ENCODE measurements at places on chromosomes 11 and 22.

- DNase-seq = no peak
Observed at GRCh38 chr11:68002575-68002937, 1.3 kb downstream of the UNC93B1 start.

DNA sequence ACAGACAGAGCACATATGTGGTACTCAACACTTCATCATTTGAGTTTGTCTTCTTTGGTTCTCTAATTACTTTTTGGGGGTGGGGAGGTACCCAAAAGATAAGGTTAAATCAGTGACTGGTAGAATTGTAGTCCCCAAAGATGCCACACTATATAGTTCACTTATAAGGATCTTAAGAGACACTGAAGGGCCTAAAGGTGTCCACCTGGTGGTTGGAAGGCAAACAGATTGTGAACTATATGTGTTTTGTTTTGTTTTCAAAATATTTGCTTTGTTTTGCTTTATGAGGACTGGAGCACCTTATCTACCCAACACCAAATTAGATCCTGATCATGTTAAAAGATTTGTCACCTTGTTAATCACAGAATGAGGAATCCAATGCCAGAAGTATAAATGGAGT lies 136.1 kb downstream of the DCDC1 start:
- no peak for DNase-seq

GRCh38 chr11:77886401-77886800 lies 65.5 kb downstream of the AAMDC start:
- no peak for DNase-seq

DNA sequence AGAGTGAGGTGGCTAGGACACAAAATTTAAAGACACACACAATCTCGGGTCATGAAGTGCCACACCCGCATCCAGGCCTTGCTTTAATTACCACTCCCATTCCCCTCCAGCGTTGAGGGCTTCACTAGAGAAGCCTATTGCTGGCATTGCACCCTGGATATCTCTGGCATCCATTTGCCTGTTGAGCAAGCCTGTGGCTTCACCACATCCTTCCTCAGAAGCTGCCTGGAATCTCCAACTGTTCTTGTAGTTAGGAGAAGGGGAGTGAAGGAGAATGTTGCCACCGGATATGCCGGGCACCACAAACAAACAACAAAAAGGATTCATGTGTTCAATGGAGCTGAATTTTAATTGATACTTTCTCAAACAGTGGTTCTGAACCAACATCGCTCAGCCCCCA lies 34.4 kb upstream of the RCN1 start:
- no peak for DNase-seq

DNA sequence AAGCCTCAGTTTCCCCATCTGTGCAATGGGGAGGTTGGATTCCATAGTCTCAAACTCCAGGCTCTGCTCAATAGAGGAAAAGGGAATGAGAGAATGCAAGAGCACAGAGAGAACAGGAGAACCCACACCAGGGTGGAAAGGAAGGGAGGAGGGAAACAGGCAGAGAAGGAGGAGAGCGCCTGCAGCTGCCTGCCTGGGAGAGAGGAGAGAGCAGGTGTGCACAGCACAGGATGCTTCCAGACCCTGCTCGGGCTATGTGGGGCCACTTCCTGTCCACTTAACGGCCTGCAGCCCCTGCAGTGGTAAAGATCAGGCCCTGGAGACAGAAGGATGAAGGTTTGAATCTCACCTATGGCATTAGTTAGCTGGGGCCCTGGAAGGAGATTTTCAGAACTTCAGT lies 12.3 kb downstream of the LRRC32 start:
- DNase-seq = no peak

DNA sequence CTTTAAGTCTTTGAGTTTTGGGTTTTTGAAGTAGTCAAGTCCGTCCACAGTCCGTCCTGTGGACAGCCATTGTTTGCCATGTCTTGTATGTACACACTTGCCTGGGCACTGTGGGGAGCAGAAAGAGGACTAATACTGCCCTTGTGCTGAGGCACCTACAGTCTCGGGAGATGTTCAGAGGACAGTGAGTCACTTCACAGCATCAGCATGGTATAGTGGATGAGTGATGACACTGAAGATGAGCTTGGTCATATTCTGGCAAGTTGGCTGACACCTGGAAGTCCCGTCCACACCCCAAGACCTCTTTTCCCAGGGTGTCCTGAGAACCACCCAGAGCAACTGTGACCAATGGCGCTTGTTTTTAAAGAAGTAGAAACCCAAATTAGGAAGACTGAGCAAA lies 29.2 kb downstream of the NF2 start:
- DNase-seq = no peak

GRCh38 chr11:118703563-118704106 lies 24.2 kb upstream of the TREH start:
- DNase-seq = no peak

GRCh38 chr11:33777906-33778305 lies 3.6 kb upstream of the FBXO3 start:
- no peak for DNase-seq

DNA sequence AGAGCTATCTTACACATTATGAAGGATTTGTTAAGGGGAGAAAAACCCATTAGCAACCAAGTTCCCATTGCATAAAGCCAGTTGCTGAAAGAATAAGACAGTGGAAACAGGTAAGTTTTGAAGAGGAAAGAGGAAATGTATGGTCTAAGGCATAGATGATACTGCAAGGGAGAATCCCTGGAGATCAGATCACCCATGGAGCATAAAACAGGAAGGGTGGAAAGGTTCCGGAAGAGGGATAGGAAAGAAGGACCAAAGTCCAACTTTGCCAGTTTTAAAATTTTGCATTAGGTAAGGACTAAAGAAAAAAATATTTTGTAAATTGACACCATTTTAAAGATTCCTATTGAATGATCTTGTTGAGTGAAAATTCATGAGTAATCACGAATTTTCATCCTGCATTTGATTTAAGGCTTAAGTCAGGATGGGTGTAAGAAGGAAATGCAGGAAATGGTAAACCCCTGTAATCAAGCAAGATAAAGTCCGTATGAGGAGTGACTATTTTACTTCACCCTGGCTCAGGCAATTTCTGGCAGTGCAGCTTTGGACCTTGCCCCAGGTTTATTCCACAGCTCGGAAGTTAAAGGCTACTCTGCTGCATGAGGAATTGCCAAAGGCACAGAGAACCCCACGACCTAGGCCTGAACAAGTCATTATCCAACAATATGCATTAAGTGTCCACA lies 70.9 kb downstream of the CCDC34 start:
- DNase-seq = no peak

GRCh38 chr22:22520667-22521602 lies 865 bp upstream of the ZNF280A start:
- no peak for DNase-seq

DNA sequence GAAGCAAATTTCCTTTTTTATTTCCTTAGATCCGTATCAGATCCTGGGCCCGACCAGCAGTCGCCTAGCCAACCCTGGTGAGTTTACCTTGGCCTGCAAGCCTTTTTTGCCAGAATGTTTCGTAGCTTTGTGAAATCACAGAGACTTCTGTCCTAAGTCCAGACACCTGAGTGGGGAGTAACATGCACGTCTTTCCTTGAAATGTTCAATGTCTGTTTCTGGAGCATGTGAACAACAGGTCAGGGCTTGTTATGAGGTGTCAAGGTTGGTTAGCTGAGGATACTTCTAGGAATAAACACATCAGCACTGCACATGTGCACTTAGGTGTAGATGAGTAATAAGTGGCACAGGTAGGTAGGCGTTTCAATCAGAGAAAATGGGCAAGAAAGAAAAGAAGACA lies 58.0 kb downstream of the KCNJ1 start:
- DNase-seq = no peak

DNA sequence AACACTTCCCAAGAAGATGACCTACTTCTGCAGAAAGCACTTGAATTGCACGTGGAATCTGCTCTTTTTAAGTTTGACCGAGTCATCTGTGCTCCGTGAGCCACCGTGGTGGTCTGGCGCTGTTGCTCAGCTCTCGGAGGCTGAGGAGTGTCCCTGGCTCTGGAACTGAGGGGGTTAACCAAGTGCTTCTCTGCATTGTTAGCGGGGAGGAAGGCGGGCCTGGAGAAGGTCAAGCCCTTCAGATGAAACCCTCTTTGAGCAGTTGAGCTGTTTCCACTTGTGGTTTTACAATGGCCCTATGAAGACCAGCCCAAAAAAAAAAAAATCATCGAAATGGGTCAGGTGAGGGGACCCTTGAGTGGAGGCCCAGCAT lies 286.4 kb downstream of the NTM start:
- DNase-seq = no peak

DNA sequence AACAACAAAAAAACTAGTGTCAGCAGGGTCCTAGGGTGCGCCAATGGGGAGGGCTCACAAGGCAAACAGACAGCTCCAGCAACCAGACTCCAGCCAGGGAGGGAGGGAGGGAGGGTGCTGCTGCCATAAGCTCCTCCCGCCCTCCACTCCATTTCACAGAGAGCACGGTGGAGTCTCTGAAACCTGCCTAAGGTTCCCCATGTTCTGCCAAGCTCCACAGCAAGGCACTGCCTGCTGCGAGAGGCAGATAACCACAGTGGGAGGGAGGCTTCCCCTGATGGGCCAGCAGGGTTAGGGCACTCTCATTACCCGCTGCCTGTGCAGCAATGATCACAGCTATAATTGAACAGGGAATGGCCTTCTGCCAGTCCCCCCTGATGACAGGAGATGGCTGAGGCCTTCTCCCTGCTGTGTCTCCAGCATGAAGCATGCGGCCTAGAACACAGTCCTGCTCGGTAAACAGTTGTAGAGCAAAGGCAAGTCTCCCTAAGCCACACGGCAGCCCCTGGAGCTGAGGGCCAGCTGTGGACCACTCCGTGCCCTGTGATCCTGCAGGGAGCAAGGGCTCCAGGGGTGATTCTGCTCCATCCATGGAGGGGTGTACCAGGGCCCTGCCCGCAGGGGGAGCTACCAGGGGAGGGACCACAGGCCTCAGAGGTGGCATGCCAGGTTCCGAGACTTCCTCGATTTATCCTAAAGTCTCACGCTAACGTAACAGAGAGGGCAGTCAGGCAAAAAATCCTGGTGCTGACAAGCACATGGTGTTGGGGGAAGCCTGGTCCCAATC lies 42.9 kb downstream of the PC start:
- no peak for DNase-seq

- no peak for DNase-seq
Observed at GRCh38 chr11:364991-365725, 4.1 kb upstream of the B4GALNT4 start.

DNA sequence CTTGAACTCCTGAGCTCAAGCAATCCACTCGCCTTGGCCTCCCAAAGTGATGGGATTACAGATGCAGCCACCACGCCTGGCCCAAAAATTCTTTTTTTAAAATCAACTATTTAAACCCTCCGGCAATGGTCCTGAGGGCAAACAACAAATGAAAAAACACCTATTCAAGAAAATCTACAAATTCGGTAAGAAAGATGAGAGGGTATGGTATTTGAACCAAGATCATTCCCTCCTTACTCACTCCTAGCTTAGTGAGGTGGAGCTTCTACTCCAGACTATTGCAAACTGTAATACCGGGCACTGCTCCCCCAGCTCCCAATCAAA lies 2.1 kb downstream of the NF2 start:
- DNase-seq = no peak

Measured in NCI-H1048 (cell line).